ENCODE measurements at places on chromosomes 2 and 18. TPM values are rescaled to one million over a fixed set of nuclear protein-coding genes. Genes with fewer than 3 reads are reported as not detected.

CYBRD1 gene
- total RNA-seq, result 25.6 TPM

HOXD11 gene
- not detected for total RNA-seq

CLEC4F gene
- not detected for total RNA-seq

DSC1 gene
- total RNA-seq, result 1.2 TPM

MREG gene
- total RNA-seq, result 20.7 TPM

CCDC68 gene
- total RNA-seq, result 2.2 TPM

KCNJ3 gene
- not detected for total RNA-seq

MTERF4 gene
- total RNA-seq, result 21.7 TPM

WDR12 gene
- 31.2 TPM for total RNA-seq

RAB17 gene
- total RNA-seq, result 8.9 TPM

ZNF396 gene
- total RNA-seq, result 0.50 TPM

ALPG gene
- total RNA-seq, result not detected

GPR17 gene
- total RNA-seq, result not detected

GDF7 gene
- total RNA-seq, result under 0.01 TPM

CTIF gene
- 68.8 TPM for total RNA-seq

UGT1A10 gene
- not detected for total RNA-seq

TUBA4B gene
- not detected for total RNA-seq

MDH1B gene
- total RNA-seq, result 0.51 TPM

SKOR2 gene
- not detected for total RNA-seq

NEURL3 gene
- total RNA-seq, result not detected

DCAF17 gene
- total RNA-seq, result 25.2 TPM

ASTL gene
- total RNA-seq, result not detected

SERPINB3 gene
- total RNA-seq, result 12.7 TPM

DOCK10 gene
- 0.50 TPM for total RNA-seq

LIMS3 gene
- 3.4 TPM for total RNA-seq

MC2R gene
- not detected for total RNA-seq

ATP6V1C2 gene
- under 0.01 TPM for total RNA-seq

ASAP2 gene
- 137 TPM for total RNA-seq

MBOAT2 gene
- 14.8 TPM for total RNA-seq

ZNF532 gene
- total RNA-seq, result 62.2 TPM

DOK1 gene
- 3.1 TPM for total RNA-seq

CHCHD5 gene
- total RNA-seq, result 10.2 TPM

TRIM43 gene
- total RNA-seq, result not detected

PMS1 gene
- total RNA-seq, result 30.5 TPM

NR4A2 gene
- total RNA-seq, result 0.50 TPM

NFU1 gene
- 33.0 TPM for total RNA-seq

DQX1 gene
- total RNA-seq, result 5.2 TPM

ABCG8 gene
- total RNA-seq, result not detected

SIX3 gene
- not detected for total RNA-seq
